ENCODE measurements at places on chromosomes 11 and 22.
A peak's percentile ranks its signal among the peaks of the same experiment; 100 is the strongest.

DNA sequence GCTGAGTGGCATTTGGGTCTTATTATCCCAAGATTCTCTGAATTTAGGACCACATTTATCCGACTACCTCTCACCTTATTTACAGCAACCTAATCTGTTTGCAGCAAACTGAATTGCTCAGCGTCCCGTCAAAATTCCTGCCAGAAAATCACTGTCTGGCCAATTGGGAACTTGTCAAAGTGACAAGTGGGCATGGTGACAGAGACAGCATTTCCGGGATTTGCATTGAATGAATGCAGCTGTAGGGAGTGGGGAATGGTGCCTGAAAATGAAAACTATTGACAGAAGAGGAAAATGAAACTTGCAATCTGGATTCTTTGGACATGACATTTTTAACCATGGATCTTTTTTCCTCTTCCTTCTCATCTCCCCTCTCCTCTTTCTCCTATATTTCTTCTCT lies 113.8 kb downstream of the NELL1 start:
- DNase-seq: no peak

DNA sequence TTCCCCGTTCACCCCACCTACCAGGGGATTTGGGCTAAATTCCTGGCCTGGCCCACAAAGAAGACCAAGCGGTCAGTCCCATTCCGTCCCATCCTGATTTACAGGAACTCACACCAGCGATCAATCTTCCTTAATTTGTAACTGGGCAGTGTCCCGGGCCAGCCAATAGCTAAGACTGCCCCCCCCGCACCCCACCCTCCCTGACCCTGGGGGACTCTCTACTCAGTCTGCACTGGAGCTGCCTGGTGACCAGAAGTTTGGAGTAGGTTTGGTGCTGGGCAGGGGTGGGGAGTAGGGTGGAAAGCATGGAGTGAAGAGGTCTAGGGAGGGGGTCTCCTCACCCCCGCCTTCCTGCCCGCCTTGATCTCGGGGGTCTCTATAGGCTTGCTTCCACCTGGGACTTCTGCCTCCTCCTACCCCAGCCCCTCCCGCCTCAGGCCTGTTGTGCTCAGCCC lies at the start of gene SERPING1:
SERPING1 (plus strand) TSS at position 225 of the 455 bp plus-strand sequence. CDS start 586 bp downstream, outside the sequence.
- DNase-seq: no peak

GRCh38 chr11:93654226-93654625 lies 7.3 kb upstream of the CEP295 start:
- no peak for DNase-seq

- no peak for DNase-seq
Observed at GRCh38 chr11:70871881-70872280, 380.5 kb downstream of the SHANK2 start.

DNA sequence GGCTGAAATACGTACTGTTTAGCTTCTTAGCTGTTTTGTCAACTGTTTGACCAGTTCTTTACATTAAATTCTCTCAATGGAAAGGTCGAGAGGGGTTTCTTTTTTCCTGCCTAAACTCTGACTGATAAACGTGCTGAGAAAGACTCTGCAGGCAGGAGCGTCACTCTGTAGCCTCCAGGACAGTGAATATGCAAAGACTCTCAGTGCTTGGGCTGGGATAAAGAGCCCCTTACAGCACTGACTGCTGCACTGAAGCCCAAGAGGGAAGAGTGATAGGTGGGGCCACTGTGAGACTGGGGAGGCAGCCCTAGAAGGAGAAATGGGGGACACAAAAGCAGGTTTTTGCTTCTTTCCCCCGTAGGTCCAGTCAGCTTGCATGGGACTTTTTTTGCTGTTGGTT lies 213.5 kb downstream of the TENM4 start:
- DNase-seq: no peak

DNA sequence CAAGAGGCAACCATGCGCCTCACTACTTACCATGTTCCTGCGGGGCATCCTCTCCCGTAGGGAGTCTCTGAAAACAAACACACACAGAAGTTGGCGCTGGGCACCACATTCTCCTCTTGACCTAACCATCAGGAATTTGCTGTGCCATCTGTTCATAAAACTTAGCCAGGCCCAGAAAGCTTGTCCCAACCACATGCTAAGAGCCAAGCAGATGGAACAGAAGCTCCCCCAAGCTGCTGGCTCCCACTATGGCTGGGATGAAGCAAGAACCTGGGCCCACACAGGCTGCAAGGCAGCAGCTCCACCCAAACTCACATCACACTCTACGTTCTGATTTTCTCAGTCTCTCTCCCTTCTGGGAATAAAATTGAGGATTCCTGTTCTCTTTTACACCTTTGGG lies 17.4 kb downstream of the HPS4 start:
- DNase-seq: no peak

DNA sequence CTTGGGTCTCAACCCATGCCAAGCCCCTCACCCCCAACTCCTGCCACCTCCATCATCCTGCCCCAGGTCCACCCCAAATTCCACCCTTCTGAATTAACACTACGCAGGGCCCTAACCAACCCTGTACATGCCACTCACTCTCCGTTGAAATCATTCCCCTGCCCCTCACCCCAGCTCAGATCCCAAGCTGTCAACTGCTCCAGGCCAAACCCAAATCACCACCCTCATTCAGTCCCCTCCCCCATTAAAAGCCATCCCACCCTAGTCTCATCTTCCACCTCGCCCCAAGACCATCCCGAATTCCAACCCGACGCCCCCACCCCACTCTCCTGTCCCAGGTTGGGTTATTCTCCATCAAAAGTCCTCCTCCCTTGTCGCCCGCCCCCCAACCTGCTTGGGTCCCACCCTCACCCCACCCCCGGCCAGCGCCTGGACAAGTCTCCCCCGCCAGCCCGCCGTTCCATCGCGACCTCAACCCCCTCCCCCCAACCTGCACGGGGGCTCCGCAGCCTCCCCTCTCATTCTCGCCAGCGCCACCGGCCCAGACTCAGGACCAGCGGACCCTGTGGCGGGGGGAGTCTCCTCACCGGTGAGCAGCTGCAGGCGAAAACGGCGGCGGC lies 466 bp downstream of the FAM168A start:
- no peak for DNase-seq

GRCh38 chr11:57349491-57350274 lies 11.5 kb downstream of the P2RX3 start:
- DNase-seq: no peak

DNA sequence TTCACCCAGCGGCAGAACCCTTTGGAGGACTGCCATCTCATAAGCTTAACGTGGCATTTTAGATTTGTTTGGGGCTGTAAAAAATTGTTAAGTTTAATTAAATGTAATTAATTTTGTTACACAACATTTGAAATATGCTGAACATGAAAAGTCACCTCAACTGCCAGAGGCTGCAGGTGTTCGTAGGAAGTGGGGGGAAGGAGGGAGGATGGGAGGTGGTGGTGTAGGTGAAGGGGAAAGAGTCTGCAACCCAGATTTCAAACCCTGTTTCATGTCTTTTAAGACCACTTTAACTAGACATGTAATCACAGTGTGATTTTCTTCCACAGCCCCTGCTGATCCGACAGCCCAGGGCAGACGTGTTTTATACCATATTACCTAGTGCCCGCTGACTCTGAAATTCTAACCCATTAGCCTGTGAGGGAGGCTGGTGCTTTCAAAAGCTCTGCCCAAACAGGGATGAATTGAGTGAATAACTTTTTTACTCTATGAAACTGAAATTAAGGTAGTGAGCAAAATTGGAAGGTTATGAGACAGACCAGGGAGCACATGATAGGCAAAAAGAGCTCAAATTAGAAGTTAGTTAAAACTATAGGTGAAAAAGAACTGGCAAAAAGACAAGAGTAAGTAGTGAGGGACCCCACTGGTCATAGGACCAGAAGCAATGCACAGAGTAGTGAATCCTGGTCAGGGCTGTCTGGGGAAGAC lies 279.8 kb downstream of the DDX10 start:
- DNase-seq: no peak

- DNase-seq: no peak
Observed at GRCh38 chr22:35703861-35704584, 13.6 kb upstream of the APOL5 start.

DNA sequence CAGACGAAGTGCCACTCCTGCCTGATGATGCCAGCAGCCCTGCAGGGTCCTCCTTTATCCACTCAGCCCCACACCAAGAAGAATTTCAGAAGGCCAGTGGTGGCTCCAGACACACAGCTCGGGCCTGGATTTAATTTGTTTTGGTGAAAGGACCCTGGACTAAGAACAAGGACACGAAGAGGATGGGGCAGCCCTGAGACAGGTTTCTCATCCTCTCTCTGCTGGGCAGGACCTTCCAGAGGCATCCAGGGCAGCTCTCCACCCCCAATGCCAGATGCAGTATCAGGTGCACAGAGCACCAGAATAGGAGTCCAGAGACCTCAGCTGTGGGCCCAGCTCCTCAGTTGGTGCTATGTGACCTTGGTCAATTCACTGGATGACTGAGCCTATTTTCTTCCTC lies 72.0 kb downstream of the TRIM29 start:
- DNase-seq: no peak

GRCh38 chr22:26527574-26528465 lies 15.5 kb upstream of the TFIP11 start:
- DNase-seq: no peak

DNA sequence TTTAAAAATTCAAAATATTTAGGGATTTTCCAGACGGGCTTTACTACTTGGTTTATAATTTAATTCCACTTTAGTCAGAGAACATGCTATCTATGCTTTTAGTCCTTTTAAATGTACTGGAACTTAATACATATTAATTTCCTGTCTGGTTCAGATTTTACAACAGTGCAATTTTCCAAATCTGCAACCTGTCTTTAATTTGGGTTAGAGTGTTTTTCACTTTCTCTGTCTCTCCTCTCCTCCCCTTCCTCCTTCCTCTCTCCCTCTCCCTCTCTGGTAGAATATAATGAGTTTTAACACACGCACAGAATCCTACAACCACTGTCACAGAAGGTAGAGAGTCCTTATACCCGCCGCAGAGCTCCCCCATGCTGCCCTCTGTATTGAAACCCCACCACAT lies 950.7 kb downstream of the BRD1 start:
- peak; percentile 81 for DNase-seq

- no peak for DNase-seq
Observed at GRCh38 chr11:40268551-40268950, 1190.9 kb downstream of the LRRC4C start.

- no peak for DNase-seq
Observed at GRCh38 chr11:72771507-72771906, 19.3 kb upstream of the ARAP1 start.

DNA sequence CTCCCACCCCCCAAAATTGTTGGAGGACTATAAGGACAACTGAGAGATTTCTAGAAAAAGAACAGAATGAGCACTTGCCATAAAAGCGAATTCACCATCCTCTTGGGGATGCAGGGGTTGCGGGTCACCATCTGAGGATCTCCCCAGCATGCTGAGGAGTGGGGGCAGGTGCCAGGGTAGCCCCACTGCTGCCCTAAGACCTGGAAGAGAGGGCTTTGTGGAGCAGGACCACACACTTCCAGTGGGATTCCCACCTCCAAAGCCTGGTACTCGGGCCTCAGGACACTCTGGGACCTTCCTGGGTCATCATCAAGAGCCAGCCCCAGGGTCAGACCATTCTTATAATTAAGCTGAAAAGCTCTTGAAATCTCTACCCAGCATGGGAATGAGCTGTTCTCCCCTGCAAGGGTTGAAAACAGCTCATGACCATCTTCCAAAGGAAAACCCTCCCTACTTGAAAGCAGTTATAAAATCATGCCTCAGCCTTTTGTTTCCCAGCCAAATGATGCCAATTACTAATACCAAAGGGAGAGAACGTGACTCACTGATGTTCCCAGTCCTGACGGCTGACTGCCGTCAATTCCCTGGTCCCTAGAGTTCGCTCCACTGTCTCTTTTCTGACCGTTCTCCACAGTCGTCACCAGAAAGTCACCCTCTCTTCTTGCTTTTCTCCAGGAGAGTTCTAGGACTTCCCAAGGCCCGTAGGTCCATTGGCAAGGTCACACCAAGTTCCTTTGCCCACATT lies 76.8 kb upstream of the CREB3L1 start:
- DNase-seq: no peak

DNA sequence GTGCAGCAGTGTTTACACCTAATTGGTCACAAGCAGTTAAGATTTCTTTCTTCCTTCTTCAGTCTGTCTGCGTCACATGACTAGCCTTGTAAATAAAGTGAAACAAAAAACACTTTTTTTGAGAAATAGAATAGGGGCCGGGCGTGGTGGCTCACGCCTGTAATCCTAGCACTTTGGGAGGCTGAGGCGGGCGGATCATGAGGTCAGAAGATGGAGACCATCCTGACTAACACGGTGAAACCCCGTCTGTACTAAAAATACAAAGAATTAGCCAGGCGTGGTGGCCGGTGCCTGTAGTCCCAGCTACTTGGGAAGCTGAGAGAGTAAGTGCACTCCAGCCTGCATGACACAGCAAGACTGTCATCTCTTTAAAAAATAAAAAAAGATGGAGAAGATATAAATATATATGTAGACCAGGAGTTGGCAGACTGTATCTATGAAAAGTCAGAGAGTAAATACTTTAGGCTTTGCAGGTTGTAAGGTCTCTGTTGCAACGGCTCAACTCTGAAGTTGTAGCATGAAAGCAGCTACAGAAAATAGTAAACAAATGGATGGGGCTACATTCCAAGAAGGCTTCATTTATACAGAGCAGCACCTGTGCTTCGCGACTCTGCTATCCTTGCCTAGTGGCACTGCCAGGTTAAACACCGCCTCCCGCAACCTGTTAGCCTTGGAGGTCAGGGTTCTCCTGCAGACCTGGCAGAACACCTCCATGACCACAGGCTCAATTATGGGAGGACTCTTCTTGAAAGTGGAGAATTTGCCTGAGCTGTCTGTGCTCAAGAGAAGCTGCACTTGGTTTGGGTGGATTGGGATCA lies 55.9 kb downstream of the PPP6R2 start:
- DNase-seq: no peak

DNA sequence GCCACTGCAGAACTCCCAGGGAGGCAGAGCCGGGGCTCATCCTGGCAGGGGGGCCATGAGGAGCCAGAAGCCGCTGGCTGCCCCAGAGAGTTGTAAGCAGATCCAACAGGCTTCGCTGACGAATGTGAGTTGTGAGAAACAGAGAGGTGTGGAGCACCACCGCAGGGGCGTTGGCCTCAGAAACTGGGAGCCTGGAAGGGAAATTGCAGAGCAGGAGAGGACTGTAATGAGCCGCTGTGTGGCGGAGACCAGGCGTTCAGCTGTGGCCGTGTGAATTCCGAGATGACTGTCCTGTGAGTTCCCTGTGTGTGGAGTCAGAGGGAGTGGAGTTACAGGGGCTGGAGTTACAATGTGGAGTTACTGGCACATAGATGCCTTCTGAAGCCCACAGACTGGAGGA lies 27.7 kb upstream of the ETS1 start:
- no peak for DNase-seq

DNA sequence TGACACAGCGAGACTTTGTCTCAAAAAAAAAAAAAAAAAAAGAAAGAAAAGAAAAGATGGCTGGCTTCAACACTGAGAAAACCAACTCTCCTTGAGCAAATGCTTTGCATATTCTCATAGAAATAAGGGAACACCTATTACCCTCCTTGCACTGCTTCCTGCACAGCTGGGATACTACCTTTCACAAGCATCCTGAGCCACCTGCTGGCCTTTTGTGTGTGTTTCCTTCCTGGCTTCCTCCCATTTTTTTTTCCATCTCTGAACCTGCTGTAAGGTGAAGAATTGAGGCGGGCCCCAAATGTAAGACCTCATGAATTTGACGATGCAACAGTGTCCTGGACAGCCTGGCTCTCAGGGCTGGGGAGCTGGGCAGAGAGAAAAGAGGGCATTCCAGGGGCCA lies 1.9 kb upstream of the RFPL3 start:
- DNase-seq: no peak
